ENCODE measurements at places on chromosomes 5 and 9.

GRCh38 chr9:99779277-99779676 lies 42.4 kb upstream of the NR4A3 start:
- DNase-seq, result no peak

GRCh38 chr9:110249603-110250002 lies 6.7 kb downstream of the TXN start:
- no peak for DNase-seq

GRCh38 chr9:6893350-6894131 lies 135.8 kb downstream of the KDM4C start:
- no peak for DNase-seq

GRCh38 chr9:106753155-106753671 lies 109.8 kb upstream of the ZNF462 start:
- DNase-seq, result no peak

- DNase-seq, result no peak
Observed at GRCh38 chr5:177565046-177565445, 10.7 kb upstream of the FAM193B start.

- DNase-seq, result no peak
Observed at GRCh38 chr5:107383414-107383813, 287.3 kb downstream of the EFNA5 start.

DNA sequence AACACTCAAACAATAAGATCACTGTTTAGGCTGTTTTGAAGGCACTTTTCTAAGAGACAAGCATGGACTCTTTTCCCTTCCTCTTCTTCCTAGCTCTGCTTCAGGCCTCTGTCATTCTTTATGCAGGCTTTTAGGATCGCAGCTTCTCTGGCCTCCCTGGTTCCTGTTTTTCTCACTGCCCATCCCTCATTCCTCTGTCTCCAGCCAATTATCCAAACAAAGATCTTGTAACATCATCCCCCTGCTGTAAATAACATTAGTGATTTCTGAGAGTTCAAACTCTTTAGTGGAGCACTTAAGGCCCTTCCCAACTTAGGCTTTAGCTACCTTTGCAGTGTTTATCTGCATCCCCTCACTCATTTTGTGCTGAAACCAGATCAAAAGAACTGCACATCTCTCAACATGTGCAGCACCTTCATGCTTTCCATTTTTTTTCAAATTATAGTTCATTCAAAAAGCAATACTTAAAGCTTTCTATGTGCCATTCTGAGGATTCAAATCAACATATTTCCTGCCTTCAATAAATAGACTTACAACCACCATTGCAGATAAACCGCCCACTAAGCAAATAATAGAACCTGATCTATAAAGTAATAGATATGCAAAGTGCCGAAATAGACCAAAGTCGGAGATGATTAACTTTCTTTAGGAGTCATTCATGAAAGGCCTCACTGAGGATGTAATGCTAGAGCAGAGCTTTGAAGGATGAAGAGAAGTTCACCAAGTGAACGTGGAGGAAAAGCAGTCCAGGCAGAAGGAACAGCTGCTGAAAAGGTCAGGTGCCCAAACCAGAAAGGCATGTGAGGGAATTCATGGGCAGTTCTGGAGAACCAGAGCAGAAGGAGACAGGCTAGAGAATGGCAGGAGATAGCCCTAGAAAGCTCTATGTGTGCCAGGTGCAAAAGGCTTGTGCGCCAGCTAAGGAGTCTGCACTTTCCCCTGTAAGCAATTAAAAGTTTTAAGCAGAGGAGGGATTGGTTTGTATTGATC lies 95.8 kb upstream of the ZNF366 start:
- no peak for DNase-seq

DNA sequence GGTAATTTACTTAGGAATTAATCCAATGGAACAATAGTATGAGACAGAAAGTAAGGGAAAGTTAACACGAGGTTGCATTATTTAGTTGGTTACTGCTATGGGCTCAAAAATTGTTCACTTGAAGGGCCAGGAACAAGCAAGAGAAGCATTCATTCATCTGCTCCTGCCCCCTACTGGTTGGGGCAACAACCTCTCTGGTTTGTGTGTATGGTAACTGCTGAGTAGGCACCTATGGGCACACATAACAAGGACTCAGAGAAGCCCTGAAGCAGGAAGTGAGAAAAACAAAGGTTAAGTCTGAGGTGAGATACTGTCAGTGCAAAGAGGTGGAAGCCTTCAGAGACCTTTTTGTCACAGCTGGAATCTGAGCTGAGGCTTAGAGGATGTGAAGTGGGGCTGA lies 34.4 kb upstream of the RANBP6 start:
- peak; percentile 22 for DNase-seq

DNA sequence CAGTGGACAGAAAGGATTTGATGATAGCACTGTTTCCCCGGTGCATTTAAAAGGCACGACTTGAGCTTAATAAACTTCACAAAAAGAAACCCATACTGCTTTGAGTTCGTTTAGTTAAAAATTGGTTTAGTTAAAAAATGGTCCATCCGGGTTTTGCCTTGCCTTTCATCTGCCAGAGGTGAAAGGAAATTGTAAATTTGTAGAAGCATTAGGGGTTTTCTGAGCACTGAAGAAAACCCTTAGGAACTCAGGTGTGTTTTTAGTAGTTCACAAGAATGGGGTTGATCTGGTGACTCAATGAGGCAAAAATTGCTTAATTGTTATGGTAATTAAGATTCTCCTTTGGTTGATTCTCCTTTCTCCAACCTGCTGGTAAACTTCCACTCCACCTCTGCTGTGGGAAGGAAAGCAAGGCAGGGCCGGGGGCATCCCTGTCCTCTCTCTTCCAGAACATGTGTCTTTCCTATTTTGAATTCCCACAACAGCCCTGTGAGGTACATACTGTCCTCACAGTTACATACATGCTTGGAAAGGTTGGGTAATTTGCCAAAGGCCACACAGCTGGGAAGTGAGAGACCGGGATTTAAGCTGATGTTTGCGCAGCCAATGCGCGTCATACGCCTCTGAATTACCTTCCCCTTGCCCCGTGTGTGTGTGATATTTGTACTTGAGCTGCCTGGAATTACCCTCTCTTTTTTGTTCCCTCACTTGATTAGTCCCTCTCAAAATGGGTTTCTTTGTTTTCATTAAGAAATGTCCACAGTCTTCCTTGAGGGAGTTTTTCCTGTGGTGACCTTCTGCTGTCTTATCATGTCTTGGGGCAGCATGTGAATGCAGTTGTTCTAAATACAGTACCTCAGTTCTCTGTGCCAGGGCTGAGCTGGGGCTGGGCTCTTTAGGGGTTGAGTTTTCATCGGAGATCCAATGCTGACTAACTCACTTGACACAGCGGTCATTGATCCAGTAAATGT lies 94.4 kb downstream of the ARHGAP26 start:
- DNase-seq, result no peak

- DNase-seq, result no peak
Observed at GRCh38 chr9:129949821-129950220, 93.2 kb downstream of the FNBP1 start.

GRCh38 chr9:98255061-98255577 lies 330 bp downstream of the TBC1D2 start:
- peak; percentile 47 for DNase-seq

GRCh38 chr5:3024554-3024953 lies 273.1 kb upstream of the IRX2 start:
- no peak for DNase-seq

- no peak for DNase-seq
Observed at GRCh38 chr9:20529837-20530236, 92.5 kb downstream of the MLLT3 start.

DNA sequence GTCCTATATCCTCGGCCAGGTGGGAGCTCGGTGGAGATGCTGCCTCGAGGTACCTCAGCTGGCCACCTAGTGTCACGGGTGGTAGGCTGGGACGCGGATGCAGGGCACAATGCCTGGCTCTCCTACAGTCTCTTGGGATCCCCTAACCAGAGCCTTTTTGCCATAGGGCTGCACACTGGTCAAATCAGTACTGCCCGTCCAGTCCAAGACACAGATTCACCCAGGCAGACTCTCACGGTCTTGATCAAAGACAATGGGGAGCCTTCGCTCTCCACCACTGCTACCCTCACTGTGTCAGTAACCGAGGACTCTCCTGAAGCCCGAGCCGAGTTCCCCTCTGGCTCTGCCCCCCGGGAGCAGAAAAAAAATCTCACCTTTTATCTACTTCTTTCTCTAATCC lies 2.0 kb downstream of the PCDHGC3 start:
- DNase-seq, result peak; percentile 39

DNA sequence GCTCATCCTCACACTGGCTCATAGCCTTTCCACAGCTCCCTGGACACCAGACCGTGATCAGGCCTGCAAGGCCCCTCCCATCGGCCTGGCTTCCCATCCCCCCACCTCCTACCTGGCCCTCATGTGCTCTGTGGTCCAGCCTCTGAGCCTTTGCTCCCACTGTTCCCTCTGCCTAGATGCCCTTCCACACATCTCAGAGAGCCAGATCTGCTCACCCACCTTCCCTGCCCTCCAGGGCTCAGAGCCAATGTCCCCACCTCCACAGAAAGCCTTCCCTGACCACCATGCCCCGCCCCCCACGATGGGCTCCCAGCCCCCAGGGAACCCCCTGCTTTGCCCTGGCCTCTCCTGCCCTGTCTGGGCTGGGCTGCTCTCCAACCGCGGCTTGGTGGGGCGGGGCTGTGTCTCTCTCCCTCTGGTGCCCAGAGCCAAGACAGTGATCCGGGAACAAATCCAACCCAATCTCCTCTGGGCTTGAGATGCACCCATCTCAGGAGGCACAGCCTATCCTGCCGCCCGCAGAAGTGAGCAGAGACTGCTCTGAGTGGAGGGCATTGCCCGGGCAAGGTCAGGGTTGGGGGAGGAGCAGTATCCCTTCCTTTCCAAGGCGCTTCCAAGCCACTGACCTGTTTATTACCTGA lies 1.6 kb downstream of the NINJ1 start:
- DNase-seq, result no peak

GRCh38 chr9:126592461-126592860 lies 21.3 kb upstream of the LMX1B start:
- DNase-seq, result no peak

GRCh38 chr5:10712574-10713366 lies 48.3 kb downstream of the DAP start:
- no peak for DNase-seq

GRCh38 chr5:43007246-43007910 lies 32.7 kb downstream of the ANXA2R start:
- peak; percentile 90 for DNase-seq

DNA sequence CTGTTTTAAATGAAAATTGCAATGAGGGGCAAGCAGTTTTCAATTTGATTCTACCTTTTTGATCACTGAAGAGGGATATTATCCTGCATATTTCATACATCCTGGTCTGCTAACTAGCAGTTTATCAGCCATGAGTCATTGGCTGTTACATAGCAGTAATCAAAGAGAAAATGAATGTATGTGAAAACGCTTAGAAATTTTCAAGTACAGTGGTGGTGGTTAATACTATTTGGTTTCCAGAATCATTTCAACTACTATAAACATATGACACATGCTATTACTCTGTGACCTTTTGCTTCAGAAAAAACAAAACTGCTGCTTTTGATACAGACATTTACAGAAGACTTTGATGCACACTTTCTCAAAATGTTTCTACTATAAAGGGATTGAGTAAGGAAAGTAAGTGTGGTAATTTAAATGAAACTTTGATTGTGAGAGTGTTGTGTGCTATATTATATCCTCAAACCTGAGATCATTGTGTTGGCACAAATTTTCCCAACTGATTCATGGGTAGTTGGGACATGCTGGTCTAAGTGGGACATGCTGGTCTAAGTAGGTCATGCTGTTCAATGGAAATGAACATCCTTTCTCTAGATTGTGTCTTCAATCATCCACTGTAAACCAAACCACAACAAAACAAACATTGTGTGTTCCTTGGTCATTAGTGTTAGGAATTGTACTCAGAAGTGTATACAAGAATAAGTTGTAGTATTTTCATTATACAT lies 5.1 kb downstream of the RNF14 start:
- no peak for DNase-seq

GRCh38 chr9:14106699-14107098 lies 207.2 kb downstream of the NFIB start:
- DNase-seq, result no peak

DNA sequence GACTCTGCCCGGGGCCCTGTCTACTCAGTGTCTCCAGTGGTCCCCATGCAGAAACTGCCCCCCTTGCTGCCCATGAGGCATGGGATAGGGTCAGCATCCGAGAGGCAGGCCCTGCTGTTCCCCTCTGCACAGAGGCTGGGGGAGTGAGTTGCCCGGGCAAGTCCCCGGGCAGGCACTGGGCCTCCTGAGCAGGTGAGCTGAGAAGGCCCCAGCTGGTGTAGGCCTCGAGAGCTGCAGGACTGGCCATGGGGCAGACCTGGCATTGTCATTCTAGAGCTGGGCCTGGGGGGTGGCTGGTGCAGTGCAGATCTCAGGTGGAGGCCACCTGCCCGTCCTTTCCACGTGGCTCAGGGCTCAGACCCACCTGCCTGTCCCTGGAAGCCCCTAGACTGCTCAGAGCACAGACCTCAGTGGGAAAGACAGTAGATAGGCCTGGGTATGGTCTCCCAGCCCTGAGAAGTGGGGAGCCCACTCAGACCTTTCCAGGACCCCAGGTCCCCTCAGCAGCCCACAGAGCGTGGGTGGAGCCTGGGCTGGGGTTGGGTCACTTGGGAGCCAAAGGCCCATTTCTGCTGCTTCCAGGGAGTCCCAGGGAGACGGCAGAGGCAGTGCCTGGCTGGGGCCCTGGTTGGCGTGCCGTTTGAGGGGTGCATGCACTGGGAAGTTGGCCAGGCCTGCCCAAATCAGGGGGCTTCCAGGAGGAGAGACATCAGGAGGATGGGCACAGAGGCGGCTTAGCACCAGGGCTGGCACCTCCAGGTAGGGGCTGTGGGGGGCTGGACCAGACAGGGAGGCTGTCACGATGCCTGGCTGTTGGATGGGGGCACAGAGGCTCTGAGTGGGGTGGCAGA lies 4.8 kb upstream of the NOTCH1 start:
- peak; percentile 54 for DNase-seq

DNA sequence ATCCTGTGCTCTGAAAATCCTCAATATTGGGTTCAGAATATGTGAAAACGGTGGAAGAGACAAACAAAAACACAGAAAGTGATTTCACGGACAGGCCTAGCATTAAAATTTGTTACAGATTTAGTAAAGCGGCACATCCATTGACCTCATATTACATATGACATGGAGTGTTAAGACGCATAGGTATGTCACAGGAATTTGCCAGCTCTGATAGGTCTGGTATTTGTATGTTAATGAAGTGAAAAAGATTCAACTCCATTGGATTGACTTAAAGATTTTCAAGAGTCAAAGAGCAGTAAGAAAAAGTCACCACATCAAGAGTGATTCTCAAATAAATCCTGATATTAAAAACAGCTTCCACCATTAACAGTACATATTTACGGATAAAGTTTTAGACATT lies 396.5 kb upstream of the SEMA6A start:
- no peak for DNase-seq

DNA sequence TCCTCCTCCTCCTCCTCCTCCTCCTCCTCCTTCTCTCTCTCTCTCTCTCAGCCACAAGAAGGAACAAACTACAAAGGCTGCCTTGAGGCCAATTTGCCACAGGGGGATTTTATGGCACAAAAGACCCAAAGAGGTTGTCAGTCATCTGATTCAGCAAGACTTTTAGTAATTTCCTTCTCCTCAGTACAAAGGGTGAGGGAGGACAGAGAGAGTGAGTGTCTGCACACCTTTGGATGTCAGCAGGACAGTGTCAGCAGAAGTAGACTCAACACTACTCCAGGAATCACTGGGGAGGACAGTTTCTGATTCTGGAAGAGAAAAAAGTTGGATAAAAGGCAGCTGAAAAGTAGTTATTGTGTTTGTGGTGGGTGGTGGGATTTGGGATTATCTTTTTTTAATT lies 13.6 kb downstream of the TIMD4 start:
- DNase-seq, result no peak

GRCh38 chr5:142572006-142572405 lies 113.9 kb downstream of the FGF1 start:
- no peak for DNase-seq

GRCh38 chr9:76322810-76323209 lies 71.4 kb downstream of the RFK start:
- no peak for DNase-seq
